ENCODE measurements at places on chromosomes 5 and 9.
A peak's percentile ranks its signal among the peaks of the same experiment; 100 is the strongest.

DNA sequence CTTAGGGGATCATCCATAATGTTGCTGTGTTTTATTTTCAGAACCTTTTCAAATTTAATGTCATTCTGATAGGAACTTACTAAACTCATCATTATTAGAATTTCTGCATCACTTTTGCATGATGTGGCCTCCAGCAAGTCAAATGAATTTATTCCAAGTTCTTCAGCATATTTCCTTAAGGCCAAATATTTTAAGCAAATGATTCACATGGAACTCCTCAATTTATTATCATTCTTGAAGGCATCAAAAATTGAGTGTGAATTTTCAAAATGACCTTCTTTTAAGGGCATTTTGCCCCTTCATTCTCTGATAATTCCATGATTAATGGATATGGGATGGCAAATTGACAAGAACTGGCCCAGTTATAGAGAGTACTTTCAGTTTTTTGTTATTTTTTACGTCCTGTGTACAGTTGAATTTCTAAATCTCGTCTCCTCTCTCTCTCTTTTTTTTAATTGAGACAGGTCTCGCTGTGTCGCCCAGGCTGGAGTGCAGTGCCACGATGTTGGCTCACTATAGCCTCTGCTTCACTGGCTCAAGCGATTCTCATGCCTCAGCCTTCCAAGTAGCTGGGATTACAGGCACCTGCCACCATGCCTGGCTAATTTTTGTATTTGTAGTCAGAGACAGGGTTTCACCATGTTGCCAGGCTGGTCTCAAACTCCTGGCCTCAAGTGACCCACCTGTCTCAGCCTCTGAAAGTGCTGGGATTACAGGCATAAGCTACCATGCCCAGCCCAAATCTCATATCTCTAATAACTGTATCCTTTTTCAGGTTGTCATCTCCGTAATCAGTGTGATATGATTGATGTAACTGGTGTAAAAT, 29.1 kb downstream of the GPR21 start:
- DNase-seq, result no peak

DNA sequence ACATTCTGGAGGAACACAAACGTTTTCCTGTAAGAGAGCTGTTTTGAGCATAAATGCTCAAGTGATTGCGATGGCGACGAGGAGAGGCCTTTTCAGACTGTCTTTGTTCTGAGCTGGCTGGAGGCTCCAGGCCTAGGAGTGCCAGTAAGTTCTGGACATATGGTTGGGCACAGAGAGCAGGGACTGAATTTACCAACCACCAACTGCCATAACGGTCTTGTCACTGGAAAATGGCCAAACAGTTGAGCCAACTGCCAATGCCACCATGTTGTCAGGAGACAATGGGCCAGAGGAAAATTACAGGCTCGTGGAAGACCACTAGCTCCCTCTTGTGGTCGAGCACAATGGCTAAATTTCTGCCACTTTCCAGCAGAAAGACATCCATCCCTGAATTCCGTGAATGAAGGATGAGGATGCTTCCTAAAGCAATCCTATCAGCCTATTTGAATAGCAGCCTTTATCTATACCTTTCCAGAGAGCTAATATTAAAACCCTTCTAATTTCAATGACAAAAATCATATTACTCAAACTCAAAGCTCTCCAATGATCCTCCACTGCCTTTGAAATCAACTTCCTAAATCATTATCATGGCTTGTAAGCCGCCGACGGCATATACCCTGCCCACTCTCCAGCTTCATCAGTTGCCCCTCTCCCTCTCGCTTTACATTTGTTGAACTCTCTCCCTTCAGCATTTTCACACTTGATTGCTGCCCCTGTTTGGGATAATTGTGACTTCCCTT, 66.9 kb upstream of the GLIS3 start:
- DNase-seq, result no peak

- peak; percentile 44 for DNase-seq
These were observed 5.8 kb upstream of the TRIM41 start for GRCh38 chr5:181217111-181217802.

GRCh38 chr5:157539503-157540022, 36.0 kb downstream of the ADAM19 start:
- no peak for DNase-seq

DNA sequence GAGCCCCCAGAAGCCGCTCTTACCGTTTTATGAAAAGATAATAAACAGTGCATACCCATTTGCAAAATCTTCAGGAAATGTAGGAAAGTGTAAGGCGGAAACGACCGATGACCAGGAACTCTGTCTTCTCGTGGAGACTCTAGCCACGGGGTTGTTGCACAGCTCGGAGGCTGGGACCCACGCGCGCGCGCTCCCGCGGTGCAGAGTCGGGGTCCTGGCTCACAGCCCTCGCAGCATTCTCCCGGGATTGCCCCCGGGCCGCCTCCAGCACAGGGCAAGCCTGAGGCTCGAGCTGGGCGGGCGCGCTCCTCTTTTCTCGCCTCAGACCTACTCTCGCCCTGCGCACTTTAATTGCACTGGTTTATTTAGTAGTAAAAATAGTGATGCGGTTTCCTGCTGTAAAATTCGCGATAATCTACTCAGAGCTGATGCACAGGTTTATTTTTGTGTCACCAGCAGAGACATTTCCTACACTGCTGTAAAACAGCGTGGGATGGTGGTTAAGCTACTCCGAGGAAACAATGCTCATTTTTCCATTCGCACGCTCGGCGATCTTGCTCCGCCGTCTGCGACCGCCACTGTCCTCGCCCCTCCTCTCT, 15.5 kb downstream of the TRIM7 start:
- DNase-seq, result no peak

DNA sequence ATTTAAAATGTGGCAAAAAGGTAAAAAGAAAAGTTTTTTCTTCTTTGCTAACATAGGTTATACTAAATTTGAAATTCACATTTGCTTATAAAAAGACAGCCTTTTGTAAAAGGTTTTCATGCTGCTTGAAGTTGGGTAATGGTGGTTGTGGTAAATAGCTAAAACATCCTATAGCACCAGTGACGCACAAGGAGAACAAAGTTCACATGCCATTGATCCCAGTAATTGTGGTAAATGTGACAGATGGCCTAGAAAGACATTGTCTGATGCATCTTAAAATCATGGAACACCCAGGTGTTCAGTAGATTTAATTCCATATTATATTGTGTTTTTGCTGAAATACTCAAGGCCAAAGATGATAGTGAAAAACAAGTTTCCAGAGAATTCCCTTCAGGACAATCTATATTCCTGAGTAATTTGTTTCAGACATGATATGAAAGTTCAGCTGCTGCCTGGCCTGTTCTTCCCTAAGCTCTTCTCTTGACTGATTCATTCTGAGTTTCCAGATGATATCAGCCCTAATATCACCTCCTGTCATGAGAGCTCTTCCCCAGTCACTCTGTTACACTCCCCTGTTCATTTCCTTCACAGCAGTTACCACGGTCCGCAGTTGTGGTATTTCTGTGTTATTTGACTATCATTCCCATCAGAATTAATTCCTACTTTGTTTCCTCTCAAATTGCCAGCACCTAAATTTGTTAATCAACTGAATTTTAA, 4.6 kb upstream of the FBXL17 start:
- no peak for DNase-seq

DNA sequence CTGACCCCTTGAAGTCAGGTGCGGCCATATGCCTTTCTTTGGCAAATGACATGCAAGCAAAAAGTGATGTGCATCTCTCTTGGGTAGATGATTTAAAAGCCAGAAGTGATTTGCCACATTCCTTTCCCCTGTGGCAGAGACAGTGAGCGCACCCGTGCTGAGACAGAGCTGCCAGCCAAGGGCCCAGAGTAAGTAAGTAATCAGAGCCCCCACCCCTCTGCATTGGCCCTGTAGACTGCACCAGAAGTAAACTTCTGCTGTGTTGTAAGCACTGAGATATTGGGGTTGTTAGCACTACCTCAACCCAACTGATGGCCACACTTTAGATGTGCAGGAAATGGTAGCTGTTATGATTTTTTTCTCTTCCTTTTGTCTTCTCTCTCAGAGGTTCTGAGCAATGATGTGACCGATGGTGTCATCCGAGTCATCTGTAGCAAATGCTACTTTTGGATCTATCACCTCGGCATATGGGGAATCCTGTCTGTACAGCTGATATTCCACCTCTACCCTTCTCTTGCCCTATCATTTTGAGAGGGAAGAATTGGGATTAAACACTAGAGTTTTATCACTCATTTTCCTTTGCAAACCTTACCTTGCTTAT, 58.0 kb downstream of the DOCK2 start:
- DNase-seq, result no peak

GRCh38 chr5:33408816-33409215, 31.9 kb upstream of the TARS1 start:
- DNase-seq, result no peak

GRCh38 chr5:91142819-91143218, 240.3 kb downstream of the ARRDC3 start:
- DNase-seq, result no peak

DNA sequence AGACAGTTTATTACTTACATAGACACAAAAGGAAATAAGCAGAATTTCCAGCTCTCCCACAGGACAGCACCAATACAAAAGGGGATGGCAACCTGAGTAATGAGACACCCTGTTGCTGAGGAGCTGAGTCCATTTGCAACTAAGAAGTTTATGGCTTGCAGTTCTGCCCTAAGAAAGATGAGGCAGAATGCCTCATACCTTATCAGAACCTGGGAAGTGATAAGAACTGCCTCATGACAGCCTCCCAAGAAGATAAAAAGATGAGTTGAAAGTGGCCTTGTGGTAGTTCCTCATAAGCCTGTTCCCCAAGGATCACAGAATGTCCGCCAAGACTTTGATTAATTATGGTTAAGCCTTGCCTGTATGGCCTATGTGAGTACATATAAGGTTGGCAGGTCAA, 41.7 kb downstream of the ZMAT2 start:
- no peak for DNase-seq

- DNase-seq, result no peak
These were observed 569 bp downstream of the HINT2 start for GRCh38 chr9:35814106-35814840.

GRCh38 chr9:9846557-9846956, 766.2 kb downstream of the PTPRD start:
- DNase-seq, result no peak

DNA sequence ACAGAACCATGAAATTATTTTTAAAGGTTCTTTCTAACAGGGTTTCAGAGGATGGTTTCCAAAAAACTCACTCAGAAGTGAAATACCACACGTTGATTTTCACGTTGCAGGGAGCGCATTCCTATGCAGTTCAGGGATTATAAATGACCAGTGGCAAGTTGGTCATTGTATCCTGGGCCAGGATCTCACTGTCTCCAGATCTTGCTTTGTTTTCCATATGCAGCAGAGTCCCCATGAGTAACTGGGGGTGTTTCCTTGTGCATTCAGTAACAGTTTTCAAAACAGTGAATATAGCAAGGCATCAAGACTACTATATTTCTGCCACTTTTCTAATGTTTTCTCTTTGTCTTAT, 1064.9 kb upstream of the DMAC1 start:
- DNase-seq, result no peak

DNA sequence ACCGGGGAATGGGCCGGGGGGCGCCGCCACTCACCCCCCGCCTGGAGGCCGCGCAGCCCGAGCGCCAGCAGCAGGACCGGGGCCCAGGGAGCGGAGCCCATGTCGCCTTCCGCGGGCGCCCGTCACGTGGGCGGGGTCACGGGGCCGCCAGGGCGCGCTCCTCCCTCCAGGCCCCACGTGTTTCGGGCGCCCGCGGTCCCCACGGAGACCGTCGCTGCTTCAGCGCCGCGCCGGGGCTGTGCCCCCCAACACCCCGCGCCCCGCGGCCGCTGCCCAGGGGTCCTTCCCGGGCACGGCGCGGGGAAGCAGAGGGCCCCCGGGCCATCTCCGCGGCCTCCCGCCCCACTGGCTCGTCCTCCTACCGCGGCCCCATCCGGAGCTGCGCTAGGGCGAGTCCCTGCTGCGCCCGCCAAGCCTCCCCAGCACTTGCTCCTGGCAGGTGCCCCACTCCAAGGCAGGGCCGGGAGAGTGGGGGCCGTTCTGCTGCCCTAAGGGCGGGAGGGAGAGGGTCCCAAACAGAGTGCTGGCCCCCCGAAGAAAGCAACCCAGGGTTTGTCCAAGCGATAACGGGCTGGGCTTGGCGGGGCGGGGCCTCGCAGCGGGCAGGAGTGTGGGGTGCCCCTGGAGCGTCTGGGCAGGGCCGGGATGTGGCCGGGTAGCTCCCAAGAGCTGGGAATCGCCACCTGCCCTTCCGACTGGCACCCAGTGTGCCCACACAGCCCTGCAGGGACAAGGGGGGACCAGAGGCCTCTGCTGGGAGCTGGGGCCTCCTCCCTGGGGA, at the start of gene DPP7:
TSS of gene DPP7 (minus strand) at position 121 of the 781 bp plus-strand sequence. CDS start at position 101, 20 bp downstream.
- DNase-seq, result peak; percentile 74

GRCh38 chr9:89410641-89411350, 87.1 kb downstream of the SEMA4D start:
- no peak for DNase-seq

GRCh38 chr5:131735393-131735792, 61.4 kb downstream of the FNIP1 start:
- no peak for DNase-seq

DNA sequence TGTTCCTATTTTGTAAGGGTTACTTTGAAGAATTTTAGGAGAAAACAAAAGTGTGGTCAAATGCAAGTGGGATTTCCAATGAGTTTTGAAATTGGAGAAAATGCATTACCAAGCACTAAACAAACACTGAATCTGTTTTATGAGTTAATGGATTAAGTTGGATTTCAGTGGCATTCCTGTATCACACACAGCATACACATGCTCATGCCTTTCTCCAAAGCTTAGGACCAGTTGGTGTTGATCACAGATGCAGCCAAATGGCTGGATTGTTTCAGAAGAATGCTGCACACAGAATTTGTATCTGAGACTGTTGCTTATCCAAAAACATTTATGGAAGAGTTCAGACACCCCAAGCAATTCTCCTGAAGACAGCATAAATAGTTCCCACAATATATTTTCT, 611.1 kb downstream of the ACTL7B start:
- DNase-seq, result no peak

- DNase-seq, result no peak
These were observed 42.3 kb downstream of the B4GALT1 start for GRCh38 chr9:33124751-33125381.

GRCh38 chr5:75558981-75559632, 47.4 kb downstream of the POLK start:
- DNase-seq, result no peak

DNA sequence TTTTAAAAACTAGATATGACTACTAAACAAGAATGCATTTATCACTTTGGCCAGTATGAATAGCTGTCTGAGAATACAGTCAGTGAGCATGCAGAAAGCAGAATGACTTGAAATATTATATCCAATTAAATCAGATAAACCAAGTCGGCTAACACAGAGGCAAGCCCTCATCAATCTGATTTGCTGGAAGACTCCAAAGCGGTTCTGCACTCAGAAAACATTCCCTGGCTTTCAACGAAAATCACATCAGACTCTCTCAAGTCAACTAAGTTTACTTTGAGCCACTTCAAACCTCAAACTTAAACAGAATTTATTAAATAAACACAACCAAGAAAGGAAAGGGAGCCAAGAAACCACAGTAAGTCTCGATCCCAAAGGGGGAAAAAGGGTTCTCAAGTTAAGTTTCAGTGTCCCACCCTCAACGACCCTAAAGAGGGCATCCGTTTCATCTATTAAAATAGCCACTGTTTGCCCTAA, 1.4 kb downstream of the MYO10 start:
- no peak for DNase-seq

- no peak for DNase-seq
These were observed 482.0 kb downstream of the DTWD2 start for GRCh38 chr5:118506217-118506852.
